Activated CD4-positive, alpha-beta memory T cell treated with anti-CD3 and anti-CD28 coated beads for 36 hours (primary cell): ENCODE measurements at places on chromosomes 13 and 19. TPM values are rescaled to one million over a fixed set of nuclear protein-coding genes. Genes with fewer than 3 reads are reported as not detected.

HSH2D gene
- 26.1 TPM for total RNA-seq

GPR12 gene
- total RNA-seq, result not detected

ZNF837 gene
- total RNA-seq, result 2.1 TPM

RDH8 gene
- not detected for total RNA-seq

CGB7 gene
- not detected for total RNA-seq

SMG9 gene
- total RNA-seq, result 58.3 TPM

KLK12 gene
- not detected for total RNA-seq

IL27RA gene
- total RNA-seq, result 61.9 TPM

CCDC70 gene
- total RNA-seq, result not detected

ZNF506 gene
- total RNA-seq, result 39.3 TPM

RNF225 gene
- total RNA-seq, result 0.21 TPM

ATP7B gene
- total RNA-seq, result 1.5 TPM

BRSK1 gene
- total RNA-seq, result 5.6 TPM

PEX11G gene
- total RNA-seq, result 2.2 TPM

OR7A5 gene
- total RNA-seq, result not detected

NKPD1 gene
- total RNA-seq, result 0.10 TPM

- no peak for DNase-seq
These were observed 6.0 kb downstream of the TMIGD2 start for GRCh38 chr19:4295972-4296771.

DNA sequence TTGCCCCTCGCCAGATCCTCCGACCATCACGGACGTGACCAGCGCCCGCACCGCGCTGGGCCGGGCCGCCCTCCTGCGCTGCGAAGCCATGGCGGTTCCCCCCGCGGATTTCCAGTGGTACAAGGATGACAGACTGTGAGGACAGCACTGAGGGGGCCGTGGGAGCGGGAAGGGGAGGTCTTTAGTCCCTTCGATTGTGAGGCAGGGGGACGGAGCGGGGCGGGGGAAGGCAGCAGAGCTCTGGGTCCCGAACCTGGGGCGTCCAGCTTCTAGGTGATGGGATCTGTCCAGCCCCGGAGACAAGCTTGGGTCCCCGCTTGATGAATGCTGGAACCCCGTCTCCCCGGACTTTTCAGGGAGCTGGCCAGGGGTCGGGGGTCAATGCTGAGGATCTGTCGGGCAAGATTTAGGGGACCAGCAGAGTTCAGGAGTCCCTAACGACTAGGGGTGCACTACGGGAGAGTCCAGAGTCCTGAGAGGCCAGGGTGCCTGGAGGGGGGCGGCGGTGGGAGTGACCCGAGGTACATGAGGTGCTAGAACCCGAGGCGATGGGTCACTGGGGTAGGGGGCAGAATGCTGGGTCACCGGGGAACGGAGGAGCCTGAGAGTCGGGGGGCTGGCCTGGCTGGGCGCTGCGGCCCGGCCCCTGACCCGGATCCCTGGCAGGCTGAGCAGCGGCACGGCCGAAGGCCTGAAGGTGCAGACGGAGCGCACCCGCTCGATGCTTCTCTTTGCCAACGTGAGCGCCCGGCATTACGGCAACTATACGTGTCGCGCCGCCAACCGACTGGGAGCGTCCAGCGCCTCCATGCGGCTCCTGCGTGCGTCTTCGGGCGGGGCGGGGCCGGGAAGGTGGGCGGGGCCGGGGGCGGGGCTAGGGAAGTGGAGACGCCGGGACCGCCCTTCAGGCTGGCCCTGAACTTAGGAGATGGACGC lies 14.6 kb downstream of the VSIG10L start:
- DNase-seq, result peak; percentile 78

GRCh38 chr13:28041501-28041900 lies 53.0 kb upstream of the URAD start:
- no peak for DNase-seq

GRCh38 chr19:35869327-35870123 lies 1.2 kb downstream of the APLP1 start:
- DNase-seq, result peak; percentile 91

GRCh38 chr13:73984949-73985691 lies 149.1 kb downstream of the KLF12 start:
- peak; percentile 89 for DNase-seq

DNA sequence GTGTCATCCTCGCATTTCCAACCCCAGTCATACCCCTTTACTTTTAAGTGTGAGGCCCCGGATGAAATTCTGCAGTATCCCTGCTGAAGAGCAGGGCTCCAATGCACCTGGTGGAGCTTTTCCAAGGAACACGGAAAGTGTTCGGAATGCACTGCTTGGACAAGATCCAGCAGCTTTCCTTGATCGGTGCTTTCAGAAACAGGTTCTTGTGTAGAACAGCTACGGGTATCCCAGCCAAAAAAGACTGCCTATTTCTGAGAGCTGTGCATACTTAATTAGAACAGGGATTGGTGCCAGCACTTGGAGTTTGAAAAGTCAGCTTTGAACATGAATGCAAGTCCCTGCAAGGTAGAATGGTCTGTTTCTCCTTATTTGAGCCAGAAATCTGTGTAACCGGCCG lies 87.2 kb upstream of the C1QTNF9B start:
- DNase-seq, result no peak

DNA sequence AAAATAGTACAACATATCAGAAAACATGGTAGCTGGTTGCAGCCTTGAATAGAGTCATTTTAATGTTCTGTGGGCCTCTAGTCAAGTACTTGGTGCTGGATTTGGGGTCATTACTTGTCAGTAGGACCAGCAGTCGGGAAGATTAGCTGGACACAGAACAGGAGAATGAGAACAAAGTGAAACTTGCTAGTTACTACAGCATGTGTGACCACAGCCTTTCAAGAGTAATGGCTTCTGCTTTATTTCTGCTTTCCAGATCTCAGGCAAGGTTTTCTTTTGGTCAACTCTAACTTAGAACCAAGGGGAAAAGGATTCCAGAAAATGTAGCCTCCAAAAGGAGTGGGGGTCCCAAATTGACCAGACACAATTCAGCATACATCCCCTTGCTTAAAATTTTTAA lies 17.1 kb upstream of the VWA8 start:
- DNase-seq, result no peak

- DNase-seq, result no peak
These were observed 4.7 kb upstream of the CBLC start for GRCh38 chr19:44772959-44773358.

GRCh38 chr13:70162141-70162540 lies 53.9 kb upstream of the KLHL1 start:
- no peak for DNase-seq

- DNase-seq, result peak; percentile 46
These were observed 500 bp downstream of the SMIM24 start for GRCh38 chr19:3479834-3480215.

GRCh38 chr19:8054169-8054568 lies 1.6 kb downstream of the CCL25 start:
- DNase-seq, result no peak

DNA sequence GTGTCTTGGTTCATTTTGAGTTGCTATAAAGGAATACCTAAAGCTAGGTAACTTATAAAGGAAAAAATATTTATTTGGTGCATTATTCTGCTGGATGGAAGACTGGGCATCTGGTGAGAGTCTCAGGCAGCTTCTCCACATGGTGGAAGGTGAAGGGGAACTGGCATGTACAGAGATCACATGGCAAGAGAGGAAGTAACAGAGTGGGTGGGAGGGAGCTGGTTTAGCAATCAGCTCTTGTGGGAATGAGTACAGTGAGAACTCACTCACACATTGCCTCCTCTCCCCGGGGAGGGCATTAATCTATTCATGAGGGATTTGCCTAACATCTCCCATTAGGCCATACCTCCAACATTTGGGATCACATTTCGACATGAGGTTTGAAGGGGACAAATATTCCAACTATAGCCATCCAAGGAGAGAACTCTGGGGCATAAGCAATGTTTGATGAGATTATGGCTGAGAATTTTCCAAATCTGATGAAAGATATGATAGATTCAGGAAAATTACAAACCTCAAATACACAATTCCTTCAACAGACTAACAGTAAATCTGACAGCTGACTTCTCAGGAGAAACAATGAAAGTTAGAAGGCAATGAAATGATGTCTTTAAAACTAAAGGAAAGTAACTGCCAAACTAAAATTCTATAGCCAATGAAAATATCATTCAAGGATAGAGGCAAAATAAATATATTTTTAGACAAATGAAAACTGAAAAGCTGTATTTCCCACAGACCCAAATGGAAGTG lies 52.5 kb downstream of the MTUS2 start:
- DNase-seq, result no peak

- peak; percentile 64 for DNase-seq
These were observed 58.3 kb upstream of the MEDAG start for GRCh38 chr13:30847650-30848307.

DNA sequence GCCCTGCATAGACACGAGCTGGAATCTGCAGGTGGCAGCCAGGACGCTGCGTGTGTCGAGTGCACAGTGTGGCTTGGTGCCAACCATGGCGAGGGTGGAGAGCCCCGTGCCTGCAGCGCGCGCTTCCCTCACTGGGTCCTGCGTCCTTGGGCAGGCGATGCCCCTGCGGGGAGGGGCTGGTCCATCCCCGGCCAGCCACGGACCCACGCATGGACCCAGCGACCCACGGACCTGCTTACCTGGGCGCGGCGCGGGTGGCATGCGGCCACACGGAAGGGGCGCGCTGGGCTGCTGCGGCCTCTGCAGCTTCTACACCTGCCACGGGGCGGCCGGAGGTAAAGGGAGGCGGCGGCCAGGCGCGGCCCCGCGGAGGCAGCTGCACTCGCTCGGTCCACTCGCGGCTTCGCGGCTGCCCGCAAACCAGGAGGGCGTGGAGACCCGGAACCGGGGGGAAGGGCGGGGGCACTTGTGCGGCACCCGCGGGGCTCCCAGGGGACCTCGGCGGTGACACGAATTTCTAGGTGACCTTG lies 569 bp upstream of the MCF2L start:
- DNase-seq, result peak; percentile 55

- no peak for DNase-seq
These were observed 1.8 kb downstream of the MAB21L1 start for GRCh38 chr13:35474496-35475211.

GRCh38 chr19:33487901-33488800 lies 33.4 kb downstream of the PEPD start:
- no peak for DNase-seq
